ENCODE measurements at places on chromosomes 2 and 18.

- DNase-seq = no peak
Observed at GRCh38 chr2:152571048-152571766, 146.1 kb downstream of the PRPF40A start.

DNA sequence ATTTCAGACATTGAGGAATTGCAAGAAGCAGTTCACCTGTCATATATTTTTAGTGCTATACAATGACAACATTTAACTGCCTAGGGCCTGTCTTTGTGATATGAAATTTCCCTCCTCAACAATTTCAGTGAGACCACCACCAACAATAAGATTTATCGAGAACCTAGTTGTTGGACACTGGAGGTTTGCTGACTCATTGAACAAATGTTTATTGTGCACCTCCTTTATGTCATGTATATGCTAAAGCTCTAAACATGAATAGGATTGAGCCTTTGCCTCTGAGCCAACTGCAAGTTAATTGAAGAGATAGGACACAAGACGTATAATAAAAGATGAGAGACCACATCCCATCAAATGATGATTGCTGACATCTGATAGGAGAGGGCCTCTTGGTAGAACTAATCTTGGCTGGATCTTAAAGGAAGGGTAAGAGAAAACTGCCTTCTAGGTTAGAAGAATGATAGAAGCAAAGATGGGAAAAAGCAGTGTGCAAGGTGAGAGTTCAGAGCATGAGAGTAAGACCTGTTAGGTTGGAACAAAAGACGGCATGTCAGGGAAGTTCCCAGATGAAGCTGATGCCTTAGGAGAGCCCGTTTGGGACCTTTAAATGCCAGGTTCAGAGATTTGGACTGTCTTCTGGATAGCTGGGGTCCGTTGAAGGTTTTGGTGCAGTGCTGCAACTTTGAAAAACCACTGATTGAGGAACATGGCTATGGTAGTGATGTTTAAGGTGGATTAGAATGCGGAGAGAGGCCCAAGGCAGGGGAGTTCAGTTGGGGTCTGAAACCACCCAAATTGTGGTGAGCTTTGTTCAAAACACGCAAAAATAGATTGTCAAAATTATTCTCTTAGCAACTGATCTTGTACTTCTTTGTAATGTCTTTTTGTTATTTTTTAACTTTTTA, 133.0 kb upstream of the EML6 start:
- no peak for DNase-seq

GRCh38 chr2:74001121-74001520, 16.4 kb downstream of the TET3 start:
- DNase-seq = no peak

DNA sequence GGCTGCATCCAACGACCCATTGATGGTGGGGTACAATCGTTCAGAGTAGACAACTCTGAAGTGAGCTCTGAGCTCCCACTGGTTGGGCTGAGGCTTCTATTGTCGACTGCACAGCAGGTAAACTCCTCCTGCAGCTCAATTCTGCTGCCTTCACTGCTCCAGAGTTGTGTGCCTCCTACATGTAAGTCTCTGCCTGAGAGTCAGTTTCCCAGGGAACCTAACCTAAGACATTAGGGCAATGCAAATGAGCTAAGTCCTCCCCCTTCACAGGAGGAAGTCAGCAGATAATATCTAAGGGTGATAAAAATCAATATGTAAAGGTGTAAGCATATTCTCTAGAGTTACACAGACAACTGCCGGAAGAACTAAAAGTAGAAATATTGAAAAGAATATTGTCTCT, 22.5 kb upstream of the ACYP2 start:
- no peak for DNase-seq

- DNase-seq = no peak
Observed at GRCh38 chr2:30237239-30237965, 6.1 kb downstream of the LBH start.

Data from astrocyte of the spinal cord (primary cell).